ENCODE measurements at places on chromosomes 4 and X.

DNA sequence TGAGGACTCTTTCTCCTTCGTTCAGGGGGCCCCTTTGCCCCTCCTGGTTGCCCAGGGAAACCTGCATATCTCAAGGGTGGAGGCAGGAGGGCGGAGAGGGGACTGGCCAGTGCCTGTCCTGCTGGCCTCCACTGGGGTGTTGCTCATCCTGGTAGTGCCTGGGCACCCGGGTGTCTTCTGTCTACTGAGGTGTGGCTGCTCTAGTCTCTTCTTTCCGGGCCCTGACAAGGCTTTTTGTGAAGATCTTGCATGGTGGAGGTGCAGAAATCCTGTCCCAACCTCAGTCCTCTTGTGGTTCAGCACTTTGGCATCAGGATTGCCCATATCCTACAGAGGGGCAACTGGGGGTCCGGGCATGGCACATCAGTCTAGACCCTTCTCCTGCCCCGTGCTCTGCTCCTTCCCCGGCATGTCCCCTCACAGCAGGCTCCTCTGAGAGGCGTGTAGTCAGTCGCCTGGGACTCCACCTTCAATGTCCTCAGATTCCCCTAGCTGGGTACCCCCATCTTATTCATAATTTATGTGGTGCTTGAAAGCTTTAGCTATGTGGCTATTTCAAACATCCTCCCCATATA, 1.9 kb downstream of the CCDC110 start:
- DNase-seq, result no peak

DNA sequence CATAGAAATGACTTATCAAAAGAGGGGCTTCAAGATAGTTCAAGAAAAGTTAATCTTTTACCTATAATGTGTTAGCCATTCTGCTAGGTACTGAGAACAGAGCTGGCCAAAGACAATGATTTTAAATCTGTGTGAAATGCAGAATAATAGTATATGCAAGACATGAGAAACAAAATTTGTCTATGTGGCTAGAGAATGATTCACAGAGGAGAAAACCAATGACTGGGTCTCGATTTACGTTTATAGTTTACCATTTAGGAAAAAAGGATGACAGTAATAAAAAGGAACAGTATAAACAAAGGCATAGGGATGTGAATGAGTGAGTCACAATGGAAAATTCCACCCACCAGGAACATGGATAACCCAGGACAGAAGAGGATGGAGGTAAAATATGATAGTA, 31.9 kb downstream of the NPFFR2 start:
- no peak for DNase-seq

DNA sequence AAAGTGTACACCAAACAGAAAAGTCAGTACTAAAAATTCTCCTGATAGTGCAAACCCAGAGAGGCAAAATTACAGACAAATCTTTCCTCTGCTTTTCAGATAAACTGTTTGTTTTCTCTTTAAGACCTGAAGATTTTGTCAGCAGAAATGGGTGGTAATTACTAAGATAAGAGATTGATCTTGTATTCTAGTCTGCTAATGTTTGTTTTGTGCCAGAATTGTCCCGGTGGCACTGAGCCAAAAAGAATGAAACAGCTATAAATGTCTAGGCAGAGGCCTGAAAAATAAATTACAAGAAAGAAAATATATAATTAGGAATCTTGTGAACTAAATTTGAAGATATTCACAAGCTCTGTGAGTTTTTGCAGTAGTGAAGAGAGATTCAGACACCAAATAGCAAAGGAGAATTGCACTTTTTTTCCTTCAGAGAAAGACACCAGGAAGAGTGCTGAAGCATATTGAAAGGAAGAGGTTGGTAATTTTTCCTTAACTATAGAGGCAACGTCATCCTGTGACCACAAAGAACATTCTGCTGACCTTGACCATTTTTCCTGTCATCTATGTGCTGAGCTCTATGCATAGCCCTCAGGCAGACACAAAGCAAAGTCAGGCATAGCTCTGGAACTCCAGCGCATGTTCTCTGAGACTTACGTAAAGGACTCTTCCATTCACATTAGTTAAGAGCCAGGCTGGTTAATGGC, 314.5 kb upstream of the RASGEF1B start:
- DNase-seq, result peak; percentile 42

GRCh38 chr4:10554121-10554520, 96.9 kb upstream of the ZNF518B start:
- DNase-seq, result no peak

DNA sequence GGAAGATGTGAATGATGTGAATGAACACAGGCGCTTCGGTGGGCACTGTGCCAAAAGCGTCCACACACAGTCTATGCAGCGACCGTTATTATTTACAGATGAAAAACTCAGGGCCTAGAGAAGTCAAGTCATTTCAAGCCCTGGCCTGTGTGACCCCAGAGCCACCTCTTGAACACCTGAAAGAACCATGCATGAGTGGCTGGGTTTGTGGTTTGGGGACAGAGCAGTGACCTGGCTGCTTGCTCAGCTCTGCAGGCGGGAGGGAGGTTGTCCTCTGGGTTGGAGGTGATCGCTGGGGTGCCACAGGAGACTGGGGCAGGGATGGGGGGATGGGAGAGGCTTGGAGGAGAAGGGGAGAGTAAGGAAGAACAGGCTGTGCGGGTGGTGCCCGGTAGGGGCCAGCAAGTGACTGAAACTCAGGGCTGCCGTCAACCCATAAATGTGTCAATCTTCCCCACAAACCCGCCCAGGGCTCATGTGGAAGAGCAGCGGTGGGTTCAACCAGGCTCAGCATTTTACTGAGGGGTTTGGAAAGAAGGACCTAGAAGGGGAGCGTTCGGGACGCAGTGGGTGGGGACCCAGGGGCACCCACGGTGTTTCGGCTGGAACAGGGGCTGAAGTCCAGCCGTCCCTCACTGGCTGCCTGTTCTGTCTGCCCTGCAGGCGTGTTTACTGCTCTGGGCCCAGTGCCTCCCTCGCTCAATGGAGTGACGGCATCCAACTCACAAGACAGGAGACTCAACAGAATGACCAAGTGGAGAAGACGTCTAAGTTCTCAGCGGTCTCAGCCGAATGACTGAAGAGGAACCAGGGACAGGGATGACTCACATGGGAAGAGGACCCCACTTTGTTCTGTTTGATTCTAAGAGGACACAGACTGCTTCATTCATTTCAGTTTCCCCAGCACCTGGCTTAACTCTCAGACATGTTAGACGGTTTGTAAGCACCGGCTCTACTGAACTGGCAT, 167.8 kb downstream of the AFAP1 start:
- no peak for DNase-seq

- DNase-seq, result no peak
Measured at GRCh38 chrX:151912780-151913179, at the start of gene MAGEA4. Gene MAGEA4, plus strand, starts transcription at chrX:151912889. Its CDS starts 10,776 bp downstream, at chrX:151923665.

DNA sequence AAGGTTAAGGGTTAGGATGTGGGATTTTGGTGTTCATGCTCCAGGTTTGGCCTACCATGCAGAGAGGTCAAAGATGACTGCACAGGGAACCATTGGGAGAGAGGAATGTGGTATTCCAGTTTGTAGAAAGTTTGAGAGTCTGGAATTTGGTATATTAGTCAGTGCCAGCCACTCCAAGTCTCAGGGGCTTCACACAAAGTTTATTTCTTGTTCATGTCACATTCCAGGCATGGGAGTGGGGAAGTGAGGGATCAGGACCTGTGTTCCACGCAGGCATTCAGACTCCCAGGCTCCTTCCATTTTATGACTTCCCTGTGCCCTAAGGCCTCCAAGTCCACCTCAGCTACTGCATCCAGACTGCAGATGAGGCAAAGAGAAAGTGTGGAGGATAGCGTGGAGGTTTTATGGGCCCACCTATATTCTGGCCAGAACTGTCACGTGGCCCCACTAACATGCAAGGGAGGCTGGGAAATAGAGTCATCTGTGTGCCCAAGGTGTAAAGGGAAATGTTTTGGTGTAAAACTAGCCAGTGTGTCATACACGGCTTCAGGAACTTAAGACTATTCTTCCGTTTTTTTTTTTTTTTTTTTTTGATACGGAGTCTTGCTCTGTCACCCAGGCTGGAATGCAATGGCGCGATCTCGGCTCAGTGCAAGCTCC, 140.6 kb upstream of the SCML1 start:
- no peak for DNase-seq

GRCh38 chrX:114905251-114905650, 112.2 kb downstream of the IL13RA2 start:
- peak; percentile 12 for DNase-seq

DNA sequence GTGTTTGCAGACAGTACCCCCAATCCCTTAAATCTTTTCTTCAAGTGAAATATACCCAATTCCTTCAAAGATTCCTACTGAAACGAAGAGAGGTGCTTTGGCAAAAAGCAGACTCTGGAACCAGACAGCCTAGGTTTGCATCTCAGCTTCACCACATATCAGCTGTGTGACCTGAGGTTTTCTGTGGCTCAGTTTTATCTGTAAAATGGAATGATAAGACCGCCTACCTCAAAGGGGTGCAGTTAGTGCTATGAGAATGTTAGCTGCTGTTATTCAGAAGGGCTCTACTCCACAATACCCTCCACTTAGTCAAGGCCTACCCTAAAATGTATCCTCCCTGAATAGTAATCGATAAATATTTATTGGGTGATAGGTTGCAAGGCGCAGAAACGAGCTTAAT, 664 bp downstream of the PIR start:
- no peak for DNase-seq

GRCh38 chr4:21830272-21830671, 118.3 kb downstream of the KCNIP4 start:
- peak; percentile 35 for DNase-seq

GRCh38 chr4:19850909-19851308, 400.8 kb upstream of the SLIT2 start:
- DNase-seq, result peak; percentile 91

DNA sequence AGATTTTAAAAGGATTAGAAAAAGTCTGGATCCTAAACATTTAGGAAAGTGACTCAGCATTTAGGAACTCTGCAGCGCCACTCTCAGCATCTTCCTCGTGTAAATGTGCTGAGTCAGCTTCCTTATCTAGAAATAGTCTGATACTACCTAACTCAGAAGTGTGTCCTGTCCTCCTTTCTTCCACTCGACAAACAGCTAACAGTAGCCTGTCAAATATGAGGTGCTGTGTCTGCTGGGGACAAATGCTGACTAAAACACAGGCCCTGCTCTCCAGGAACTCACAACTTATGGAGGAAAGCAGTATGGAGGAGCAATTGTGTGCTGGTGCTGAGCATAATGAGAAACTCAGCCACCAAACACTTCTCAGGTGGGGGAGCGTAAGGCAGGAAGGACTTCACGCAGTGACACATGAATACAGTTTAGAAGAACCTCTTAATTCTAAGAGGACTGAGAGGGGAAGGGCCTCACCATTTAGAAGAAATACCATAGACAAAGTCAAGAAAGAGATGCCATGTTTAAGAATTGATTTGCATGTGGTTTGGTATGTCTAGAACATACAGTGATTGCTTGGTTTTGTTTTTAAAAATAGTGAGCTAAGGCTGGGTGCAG, 125.3 kb downstream of the SOWAHB start:
- DNase-seq, result peak; percentile 83

GRCh38 chr4:85842540-85842939, 367.6 kb downstream of the ARHGAP24 start:
- no peak for DNase-seq

DNA sequence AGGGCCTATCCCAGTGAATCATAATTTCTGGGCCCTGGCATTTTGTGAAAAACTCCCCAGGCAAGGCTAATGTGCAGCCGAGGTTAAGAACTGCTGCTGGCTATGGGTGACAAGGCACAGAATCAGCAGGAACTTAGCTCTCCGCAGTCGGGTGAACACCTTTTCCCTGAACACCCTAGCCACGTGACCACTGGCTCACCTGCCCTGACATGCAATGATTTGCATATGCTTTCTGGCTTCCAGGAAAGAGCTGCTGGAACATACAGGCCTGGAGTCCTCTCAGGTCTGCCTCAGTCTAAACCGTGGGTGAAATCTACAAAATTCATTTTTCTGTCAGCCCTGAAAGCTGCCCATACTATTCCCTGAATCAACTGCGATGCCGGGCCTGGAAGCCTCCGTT, 56.6 kb downstream of the ZNF827 start:
- no peak for DNase-seq

GRCh38 chrX:13855689-13856450, 39.0 kb upstream of the GPM6B start:
- DNase-seq, result peak; percentile 17

- no peak for DNase-seq
Measured at GRCh38 chrX:154818916-154819770, 13.9 kb upstream of the MPP1 start.

DNA sequence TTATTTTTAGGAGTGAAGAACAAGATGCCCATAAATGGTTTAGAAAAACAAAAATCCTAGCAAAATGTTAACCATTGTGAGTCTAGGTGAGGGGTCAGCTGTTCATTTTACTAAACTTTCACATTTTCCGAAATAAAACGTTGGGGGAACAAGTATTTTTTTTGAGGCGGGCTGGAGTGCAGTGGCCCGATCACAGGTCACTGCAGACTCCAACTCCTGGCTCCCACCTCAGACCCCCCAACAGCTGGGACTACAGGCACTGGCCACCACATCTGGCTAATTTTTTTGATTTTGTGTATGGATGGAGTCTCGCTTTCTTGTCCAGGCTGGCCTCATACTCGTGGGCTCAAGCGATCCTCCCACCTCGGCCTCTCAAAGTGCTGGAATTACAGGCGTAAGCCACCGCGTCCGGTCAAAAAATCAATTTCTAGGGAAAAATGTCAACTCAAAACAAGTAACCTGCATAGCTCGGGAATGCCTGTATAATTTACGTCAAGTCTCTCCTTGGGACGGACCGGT, 742 bp upstream of the TAF1 start:
- DNase-seq, result no peak

GRCh38 chr4:2576290-2576689, 39.8 kb downstream of the FAM193A start:
- DNase-seq, result no peak

- DNase-seq, result no peak
Measured at GRCh38 chr4:184695178-184695896, 38.6 kb downstream of the CENPU start.

- DNase-seq, result no peak
Measured at GRCh38 chr4:89039730-89040338, 17.2 kb downstream of the FAM13A start.

DNA sequence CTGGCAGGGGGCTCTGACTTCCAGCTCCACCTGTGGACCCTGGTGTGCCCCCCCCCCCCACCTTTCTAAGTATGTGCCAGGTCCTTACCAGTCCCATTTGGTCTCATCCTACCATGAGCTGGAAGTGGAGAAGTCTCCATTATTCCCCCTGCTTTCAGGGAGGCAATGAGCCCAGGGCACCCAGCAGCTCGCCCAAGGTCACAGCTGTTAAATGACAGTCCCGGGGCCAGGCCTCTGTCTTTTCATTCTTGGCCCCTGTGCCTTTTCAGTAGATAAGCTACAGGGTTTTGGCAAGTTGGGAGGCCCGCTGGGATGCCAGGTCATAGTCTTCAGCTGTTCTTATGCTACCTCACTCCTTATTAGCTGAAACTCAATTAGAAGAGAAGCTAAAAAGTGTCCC, 249.1 kb downstream of the EVC2 start:
- no peak for DNase-seq

GRCh38 chr4:138348055-138348454, 105.9 kb upstream of the SLC7A11 start:
- DNase-seq, result no peak

Data from choroid plexus epithelial cell (primary cell).